NCI-H187 treated with DMSO at 0.1 percent for 48 hours (cell line): ENCODE measurements at places on chromosomes 1 and 21.

DNA sequence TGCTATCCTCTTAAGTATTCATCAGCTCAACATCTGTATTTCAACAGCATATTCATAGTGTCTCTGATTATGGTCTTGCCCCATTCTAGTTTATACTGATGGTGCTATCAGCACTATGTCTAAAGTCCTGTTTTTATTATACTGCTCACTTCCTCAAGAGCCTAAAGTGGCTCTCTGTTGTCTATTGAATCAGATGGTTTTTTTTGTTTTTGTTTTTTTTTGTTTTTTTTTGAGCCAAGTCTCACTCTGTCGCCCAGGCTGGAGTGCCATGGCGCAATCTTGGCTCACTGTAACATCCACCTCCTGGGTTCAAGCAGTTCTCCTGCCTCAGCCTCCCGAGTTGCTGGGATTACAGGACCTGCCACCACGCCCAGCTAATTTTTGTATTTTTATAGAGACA lies 6.1 kb downstream of the STX12 start:
- no peak for DNase-seq

DNA sequence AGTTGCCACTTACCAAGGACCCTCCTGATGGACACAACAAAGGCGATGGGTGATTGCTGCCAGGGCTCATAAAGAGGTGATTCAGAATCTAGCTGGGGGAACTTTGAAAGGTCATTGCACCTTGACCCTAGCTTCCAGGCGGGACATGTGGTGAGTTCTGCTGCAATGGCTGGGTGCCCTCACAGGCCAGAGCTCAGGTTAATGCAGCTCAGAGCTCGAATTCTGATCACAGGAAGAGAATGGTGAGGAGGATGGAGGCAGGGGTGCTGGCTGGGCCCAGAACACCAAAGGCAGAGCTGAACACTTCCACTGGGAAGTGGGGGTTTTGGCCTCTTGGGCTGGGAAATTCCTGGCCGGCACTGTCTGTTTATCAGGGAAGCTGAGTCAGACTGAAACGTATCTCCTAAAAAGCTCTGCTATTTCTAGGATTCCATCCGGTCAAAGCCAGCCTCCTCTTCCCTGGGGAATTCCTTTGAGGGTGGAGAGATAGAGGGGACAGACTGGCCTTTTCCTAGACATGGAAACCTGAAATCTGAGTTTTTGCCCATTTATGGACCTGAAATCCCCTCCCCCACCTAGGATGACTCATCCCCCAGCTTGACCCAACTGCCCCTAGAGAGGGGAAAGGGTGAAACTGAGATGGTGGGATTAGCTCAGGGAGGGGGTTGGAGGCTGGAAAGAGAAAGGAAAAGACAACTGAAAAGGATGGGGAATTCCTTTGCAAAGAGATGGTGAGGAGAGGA lies 27.2 kb downstream of the NUAK2 start:
- no peak for DNase-seq

DNA sequence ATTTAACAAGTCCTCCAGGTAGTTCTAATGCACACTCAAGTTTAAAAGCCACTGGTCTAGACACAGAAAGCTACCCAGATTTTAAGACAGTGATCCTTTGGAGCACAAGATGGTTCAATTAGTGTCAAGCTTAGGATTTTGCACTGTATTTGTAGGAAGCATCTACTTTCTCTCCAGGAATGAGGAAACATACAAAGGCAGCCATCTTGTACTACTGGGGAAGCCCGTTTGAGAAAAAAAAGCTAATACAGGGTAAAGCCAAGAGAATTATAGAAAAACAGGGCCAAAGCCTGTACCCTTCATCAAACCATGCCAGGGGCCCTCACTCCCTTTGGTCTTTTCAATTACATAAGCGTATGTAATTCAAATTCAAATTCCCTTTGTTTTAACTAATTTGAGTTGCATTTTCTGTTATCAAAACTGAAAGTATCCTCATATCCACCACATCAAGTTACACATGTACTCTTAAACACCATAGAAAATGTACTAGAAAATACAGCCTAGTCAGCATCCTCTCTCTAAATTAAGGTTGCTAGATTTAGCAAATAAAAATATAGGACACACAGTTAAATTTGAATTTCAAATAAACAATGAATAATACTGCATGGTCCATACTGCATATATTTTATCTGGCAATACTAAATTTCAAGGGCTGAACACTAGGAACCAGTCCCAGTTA lies 17.4 kb downstream of the PIK3R3 start:
- DNase-seq, result no peak

DNA sequence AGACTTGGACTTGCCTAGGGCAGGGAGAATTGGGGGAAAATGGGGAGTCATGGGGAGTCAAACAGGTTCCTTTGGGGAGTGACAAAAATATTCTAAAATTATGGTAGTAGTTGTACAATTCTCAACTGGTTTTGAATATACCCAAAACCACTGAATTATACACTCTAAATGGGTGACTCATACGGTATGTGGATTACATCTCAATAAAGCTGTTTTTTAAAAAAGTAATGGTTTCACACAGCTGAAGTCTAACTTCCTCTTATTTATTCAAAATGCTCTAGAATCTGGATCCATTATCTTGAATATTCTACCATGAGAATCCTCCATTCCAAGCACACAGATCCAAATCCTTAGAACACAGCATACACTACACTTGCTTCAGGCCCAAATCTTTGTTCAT lies 11.1 kb downstream of the EIF4G3 start:
- no peak for DNase-seq

DNA sequence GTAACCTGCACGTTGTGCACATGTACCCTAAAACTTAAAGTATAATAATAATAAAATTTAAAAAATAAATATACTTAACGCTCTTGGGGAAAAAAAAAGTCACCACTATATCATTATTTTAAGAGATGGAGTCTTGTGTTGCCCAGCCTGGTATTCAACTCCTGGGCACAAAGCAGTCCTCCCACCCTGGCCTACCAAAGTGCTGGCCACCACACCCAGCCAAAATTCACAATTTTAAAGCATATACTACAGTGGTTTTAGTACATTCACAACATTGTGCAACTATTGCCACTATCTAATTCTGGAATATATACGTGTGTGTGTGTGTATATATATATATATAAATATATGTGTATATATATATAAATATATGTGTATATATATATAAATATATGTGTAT lies 5.9 kb downstream of the HMGN2 start:
- no peak for DNase-seq
